Activated CD4-positive, alpha-beta T cell treated with anti-CD3 and anti-CD28 coated beads, Interleukin-2, Interleukin-6, amounts not matched to agents 100 ng/mL and 50 ng/mL, durations not matched to agents 16 hours and 8 hours (primary cell): ENCODE measurements at places on chromosomes 12 and 14.

DNA sequence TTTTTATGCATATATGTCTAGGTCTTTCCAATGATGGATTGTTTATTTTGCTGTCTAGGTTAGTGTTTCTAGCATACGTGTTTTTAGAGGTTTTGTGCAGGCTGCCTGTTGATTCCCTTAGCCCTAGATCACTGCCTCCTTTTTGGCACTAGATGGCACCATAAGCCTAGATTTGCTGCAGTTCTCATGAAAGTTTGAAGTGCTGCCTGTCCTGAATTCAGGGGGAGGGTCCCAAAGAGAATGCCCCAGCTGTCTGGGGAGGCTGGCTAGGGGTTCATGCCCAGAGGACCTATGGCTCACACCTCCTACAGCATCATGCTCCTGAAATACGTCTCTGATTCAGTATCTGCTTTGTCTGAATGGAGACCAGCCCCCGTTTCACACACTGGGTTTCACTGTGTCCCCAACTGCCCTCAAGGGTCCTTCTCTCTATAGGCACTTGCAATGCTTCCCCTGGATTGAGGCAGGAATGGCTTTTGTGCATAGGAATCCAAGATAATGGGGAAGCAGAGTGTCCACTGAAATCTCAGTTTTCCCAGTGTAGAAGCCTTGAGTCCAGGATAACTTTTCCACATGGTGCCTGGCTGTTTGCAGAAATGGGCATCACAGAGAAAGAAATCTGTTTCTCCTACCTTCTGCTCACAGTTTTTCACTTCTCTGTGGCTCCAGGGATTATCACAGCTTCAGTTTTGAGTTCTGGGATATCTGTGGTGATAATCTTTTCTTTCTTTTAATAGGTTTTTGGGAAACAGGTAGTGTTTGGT lies 14.2 kb upstream of the TXNRD1 start:
- DNase-seq = peak; percentile 74

DNA sequence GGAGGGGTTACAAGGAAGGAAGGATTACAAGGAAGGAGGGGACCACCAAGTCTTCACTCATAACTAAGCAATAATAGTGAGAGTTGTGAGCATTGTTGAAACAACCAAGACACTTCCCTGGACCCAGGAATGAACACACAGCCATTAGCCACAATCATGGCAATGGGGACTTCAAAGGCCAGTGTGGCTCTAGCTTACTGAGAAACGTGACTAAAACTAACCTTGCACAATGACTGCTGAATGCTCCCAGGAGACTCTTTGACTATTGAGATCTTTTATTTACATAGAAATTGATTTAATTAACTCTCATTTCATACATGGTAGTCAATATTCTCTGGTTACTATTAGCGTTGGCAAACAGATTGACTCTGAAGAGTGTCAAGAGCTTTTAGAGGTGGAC lies 263.0 kb upstream of the SOX5 start:
- no peak for DNase-seq

GRCh38 chr12:51971679-51972421 lies 20.4 kb downstream of the ACVR1B start:
- DNase-seq = peak; percentile 53

- DNase-seq = no peak
Observed at GRCh38 chr12:71626098-71626497, 37.5 kb downstream of the ZFC3H1 start.

DNA sequence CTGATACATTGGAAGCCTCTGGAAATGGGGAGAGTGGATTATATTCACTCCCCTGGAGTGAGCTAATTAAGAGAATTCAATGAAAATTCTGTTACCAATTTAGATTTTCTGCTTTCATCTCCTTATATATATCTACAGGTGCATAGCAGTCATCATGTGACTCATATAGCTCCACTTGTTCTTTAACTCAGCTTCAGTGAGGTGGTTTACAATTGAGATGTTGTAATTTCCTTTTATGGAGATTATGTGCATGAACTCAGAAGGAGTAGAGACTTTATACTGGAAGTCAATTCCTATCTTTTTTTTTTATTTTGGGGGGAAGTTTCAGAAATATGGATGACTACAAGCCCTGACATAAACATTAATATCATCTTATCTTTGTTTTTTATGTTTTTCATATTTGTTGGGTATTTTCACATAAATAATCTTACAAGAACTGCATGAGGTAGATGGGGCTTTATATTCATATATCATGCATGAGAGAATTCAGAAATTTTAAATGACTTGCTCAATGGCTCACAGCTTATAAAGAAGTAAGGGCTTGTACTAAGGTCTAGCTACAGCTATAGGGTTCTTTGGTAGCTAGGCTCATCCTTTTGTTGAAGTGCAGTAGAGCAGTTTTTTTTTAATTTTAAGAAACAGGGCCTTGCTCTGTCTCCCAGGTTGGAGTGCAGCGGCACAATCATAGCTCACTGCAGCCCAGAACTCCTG lies 92.3 kb upstream of the SCAF11 start:
- no peak for DNase-seq

GRCh38 chr14:68563251-68564131 lies 229.4 kb downstream of the ZFP36L1 start:
- no peak for DNase-seq

DNA sequence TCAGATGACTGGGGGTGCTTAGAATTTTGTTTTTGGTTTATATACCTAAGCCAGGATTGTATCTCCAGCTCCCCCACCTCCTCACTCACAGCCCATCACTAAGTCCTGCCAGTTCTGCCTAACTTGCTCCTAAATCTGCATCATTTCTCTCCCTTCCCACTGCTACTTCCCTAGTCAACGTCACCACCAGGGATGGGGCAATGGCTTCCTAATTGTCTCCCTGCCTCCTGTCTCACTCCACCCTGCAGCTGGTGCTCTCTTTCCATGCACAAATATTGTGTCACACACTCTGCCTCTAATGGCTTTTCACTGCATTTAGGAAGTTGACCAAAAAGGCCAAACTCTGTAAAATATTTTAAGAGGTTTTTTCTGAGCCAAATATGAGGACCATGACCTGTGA lies 11.5 kb downstream of the OAS2 start:
- no peak for DNase-seq

DNA sequence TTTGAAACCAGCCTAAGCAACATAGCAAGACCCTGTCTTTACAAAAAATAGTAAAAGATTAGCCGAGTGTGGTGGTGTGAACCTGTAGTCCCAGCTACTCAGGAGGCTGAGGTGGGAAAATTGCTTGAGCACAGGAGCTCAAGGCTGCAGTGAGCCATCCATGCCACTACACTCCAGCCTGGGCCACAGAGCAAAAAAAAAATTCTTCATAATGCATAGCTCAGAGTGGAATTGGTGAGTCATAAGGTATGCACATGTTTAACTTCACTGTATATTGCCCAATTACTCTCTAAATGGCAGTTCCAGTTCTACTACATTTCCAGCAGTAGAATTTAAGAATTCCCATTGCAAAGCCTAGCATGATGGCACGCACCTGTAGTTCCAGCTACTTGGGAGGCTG lies 26.8 kb upstream of the CLIP1 start:
- peak; percentile 41 for DNase-seq
